EL (cell line): ENCODE measurements at places on chromosomes 2 and 18.

DNA sequence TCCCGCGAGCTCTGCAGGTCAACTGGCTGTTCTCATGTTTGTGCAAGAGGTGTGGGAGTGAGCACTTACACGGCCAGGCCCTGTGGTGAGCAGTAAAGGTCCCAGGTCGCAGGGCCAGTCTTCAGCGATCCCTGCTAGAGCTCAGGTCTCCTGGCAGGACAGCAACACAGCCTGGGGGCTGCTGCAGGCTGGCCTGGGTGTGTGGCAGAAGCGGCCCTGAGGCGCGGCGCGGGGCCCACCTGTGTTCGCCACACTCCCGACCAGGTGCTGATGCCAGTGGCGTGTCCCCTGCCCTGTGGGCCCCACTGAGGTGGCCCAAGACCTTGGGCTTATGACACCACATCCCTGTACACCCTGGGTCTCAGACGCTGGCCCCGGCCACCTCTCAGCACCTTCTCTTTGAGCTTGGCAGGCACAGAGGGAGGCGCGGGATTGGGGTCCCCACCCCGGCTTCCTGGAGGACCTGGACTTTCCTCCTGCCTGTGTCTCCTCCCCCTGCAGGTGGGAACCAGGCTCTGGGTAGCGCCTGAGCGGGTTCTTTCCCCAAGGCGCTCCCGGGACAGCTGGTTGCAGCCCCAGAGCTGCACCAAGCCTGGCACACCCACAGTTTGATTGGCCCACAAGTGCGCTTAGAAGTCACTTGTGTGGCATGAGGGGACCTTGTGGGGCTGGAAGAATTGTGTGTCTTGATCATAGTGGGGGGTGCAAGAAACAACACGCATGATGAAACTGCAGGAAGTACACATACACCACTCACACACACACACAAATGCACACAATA, 59.2 kb downstream of the TWIST2 start:
- no peak for DNase-seq

GRCh38 chr2:207311316-207312005, 145.7 kb upstream of the KLF7 start:
- DNase-seq, result peak; percentile 95

DNA sequence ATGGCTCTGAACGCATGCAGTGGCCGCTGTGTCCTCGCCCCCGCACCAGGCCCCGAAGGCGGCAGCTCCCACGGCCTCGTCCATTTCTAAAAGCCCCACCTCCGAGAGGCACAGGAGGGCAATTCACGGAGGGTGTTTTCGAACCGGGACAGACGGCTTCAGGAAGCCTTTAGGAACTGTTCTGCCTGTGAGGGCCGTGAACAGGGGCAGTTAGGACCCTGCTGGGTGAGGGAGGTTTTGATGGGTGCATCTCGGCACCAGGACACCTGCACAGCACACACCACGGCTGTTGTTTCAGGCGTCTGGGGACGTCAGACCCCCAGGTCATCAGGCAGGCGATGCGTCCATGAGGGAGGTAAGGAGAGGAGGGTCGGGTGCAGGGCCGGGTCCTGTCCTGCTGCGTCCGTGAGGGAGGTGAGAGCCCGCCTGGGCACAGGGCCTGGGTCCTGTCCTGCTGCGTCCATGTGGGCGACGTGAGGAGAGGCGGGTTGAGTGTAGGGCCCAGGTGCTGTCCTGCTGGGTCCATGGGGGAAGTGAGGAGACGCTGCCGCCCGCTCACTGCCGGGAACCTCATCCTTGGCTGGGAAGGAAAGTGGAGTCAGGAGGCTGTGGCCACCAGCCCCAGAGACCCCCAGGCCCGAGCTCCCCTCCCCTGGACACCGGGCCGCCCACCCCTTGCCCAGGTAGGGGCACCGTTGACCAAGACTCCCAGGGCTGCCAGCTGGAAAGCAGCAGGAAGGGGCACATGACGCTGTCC, 25.5 kb upstream of the KCNG2 start:
- no peak for DNase-seq

- DNase-seq, result peak; percentile 42
These were observed 70.5 kb upstream of the TTC39C start for GRCh38 chr18:23943903-23944624.

- DNase-seq, result no peak
These were observed 35.8 kb upstream of the ARHGAP25 start for GRCh38 chr2:68698567-68699377.

GRCh38 chr2:168545439-168546082, 89.5 kb downstream of the CERS6 start:
- DNase-seq, result peak; percentile 91

GRCh38 chr18:69383186-69383585, 17.5 kb upstream of the DOK6 start:
- no peak for DNase-seq

DNA sequence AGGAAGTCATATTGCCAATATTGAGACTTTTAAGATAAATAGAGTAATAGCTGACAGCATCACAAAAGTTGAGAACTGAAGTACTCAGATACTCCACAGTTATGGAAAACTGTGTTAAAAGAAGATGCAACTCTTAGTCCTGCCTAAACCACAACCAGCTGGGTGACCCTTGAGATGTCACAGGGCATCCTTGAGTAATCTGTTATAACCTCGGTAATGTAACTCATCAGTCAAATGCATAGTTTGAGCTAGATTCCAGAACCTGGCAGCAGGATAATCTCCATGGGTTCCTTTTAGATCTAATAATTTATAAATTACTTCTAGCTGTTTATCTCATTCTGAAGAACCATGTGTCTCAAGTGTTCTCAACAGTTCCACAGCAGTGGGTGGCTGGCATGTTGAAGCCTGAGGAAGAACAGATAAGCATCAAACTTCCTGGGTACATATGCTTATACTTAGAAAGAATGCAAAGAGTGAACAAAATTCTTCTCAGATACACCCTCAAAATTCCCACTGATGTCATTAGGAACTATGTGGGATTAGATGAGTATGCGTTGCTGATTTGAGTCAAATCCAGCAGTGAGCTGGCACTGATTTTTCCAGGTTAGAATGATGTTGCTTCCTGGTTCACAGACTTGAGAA, 304.1 kb upstream of the ERBB4 start:
- peak; percentile 93 for DNase-seq

- DNase-seq, result no peak
These were observed 194.9 kb downstream of the AGAP1 start for GRCh38 chr2:235688511-235689426.
